ENCODE measurements at places on chromosomes 13 and 19.

DNA sequence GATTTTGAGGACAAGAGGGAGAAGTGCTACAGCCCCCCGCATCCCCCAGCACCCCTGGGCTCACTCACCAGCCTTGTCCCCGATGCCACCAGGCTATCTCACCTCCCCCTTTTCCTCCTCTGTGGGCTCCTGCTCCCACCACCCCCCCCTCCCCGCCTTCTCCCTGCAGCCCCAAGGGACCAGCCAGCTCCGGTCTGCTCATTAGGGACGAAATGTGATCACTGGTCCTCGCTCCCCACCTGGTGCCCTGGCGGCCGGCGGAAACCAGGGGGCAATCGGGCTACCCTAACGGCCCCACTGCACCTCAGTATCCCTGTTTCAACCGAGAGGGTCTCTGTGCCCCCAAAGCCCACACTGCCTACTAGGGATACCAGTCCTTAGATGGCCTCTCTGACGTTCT, 2.7 kb downstream of the GPR4 start:
- no peak for DNase-seq

DNA sequence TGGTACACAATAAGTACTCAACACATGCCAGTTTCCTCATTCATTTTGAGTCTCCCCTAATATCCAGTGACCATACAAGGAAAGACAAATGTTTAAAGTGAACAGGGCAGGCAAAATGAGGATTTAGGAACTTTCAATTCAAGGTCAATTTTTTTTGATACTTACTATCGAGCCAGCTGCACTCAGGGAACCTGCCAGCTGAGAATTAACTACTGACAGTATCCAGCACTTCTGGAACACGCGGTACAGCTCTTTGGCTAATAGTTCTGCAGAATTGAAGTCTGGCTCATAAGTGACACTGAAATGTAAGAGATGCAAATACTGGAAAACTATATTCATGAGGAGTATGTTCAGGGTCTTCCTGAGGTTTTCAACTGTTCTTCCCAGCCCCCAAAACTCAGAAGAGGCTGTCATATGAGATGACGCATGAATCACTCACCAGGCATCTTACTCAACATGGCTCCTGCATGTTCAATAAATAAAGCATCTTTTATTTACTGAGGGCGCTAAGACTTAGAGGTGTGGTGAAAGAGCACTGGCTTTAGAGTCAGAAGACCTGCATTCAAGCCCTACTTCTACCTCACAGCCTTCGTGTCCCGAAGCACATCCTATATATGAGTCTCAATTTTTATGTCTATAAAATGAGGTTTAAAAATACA, 25.6 kb downstream of the RUBCNL start:
- DNase-seq: no peak

- DNase-seq: no peak
Observed at GRCh38 chr13:45511310-45512097, 46.8 kb downstream of the COG3 start.

- no peak for DNase-seq
Observed at GRCh38 chr19:1522061-1522460, 1.8 kb upstream of the PLK5 start.

Data from stimulated activated CD4-positive, alpha-beta T cell treated with anti-CD3 and anti-CD28 coated beads, Interleukin-15, amount 100 ng/mL, for 1 hour (primary cell).